Breast epithelium (tissue), 4 donors: ENCODE measurements at places on chromosomes 3 and 15. TPM values are rescaled to one million over a fixed set of nuclear protein-coding genes. Genes with fewer than 3 reads are reported as not detected.

GRCh38 chr3:161393803-161394202, 22.5 kb upstream of the SPTSSB start:
- H3K27me3 ChIP-seq = no peaks in the 10 kb centered on the region
- H3K36me3 ChIP-seq = no peaks in the 10 kb centered on the region
- DNase-seq = no peak
- no peak overlapping the region for H3K4me3 ChIP-seq
- H3K27ac ChIP-seq = no peak overlapping the region

- H3K4me1 ChIP-seq = no peaks in the 10 kb centered on the region
- H3K36me3 ChIP-seq = no peaks in the 10 kb centered on the region
- no peaks in the 10 kb centered on the region for H3K27me3 ChIP-seq
- no peak overlapping the region for H3K27ac ChIP-seq
Observed at GRCh38 chr3:145411605-145412004, 749.4 kb downstream of the PLOD2 start.

- H3K4me3 ChIP-seq = no peak overlapping the region
- H3K4me1 ChIP-seq = no peaks in the 10 kb centered on the region
- no peaks in the 10 kb centered on the region for H3K36me3 ChIP-seq
- H3K27ac ChIP-seq = no peak overlapping the region
- no peak for DNase-seq
Observed at GRCh38 chr15:79560384-79560783, 128.2 kb downstream of the MINAR1 start.

DNA sequence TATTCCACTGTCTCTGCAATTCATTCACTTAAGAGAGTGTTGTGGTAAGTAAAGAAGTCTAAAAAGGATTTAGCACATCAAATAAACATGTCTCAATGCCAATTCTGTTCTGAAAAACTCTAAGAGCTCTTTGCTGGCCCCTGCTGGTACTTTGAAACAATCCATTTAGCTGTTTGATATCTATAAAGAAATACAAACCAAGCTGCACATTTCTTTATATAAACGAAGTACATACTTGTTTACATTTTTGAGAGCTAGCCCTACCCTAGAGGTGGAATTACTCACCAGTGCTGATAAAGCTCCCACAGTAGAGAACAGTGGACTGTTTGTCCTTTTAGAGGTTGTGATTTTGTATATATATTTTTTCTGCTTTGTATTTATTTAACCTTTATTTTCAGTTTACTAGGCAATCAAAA, 75.5 kb downstream of the NEDD4 start:
- H3K36me3 ChIP-seq = no peaks in the 10 kb centered on the region
- H3K4me3 ChIP-seq = no peak overlapping the region
- H3K4me1 ChIP-seq = no peaks in the 10 kb centered on the region
- H3K27ac ChIP-seq = no peak overlapping the region
- DNase-seq = no peak

DNA sequence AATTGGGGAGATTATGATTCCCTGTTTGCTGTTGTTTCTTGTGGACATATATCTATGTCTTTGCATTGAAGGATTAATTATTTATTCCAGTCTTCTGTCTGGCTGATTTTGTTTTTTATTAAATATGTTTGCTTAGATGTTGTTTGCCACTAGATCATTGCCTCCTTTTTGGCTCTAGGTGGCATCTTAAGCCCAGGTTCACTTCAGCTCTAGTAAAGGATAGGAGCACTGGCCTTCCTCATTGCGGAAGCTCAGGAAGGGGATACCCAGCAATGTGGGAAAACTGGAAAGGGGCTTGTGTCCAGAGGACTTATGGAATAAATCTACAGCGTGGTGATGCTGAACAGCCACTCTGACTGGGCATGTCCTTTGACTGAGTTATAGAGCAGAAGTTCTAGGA, 821.6 kb downstream of the PDCD6IP start:
- DNase-seq = no peak
- no peaks in the 10 kb centered on the region for H3K27me3 ChIP-seq
- H3K4me3 ChIP-seq = no peak overlapping the region
- no peaks in the 10 kb centered on the region for H3K4me1 ChIP-seq
- peaks cover 8% of the 10 kb centered on the region for H3K36me3 ChIP-seq

GRCh38 chr3:117545484-117545883, 835.9 kb downstream of the TUSC7 start:
- no peak for DNase-seq
- no peaks in the 10 kb centered on the region for H3K36me3 ChIP-seq
- no peak overlapping the region for H3K4me3 ChIP-seq
- no peaks in the 10 kb centered on the region for H3K4me1 ChIP-seq

DNA sequence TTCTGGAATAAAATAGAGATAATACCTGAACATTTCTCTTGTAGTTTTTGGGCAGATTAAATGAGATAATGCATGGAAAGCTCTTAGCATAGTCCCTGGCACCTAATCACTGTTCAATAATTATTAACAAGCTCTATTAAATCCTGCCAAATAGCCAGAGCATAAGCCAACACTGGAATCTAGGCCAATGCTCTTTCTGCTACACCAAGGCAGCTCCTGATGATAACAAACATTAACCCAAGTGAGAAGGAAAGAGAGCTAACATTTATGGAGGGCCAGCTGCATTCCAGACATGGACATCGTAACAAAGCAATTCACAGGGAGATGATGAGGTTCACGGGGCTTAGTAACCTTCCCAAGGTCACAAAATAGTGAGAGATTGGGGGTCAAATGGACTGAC, 23.3 kb downstream of the LARP6 start:
- H3K27ac ChIP-seq = no peak overlapping the region
- no peaks in the 10 kb centered on the region for H3K36me3 ChIP-seq
- H3K4me3 ChIP-seq = no peak overlapping the region
- H3K4me1 ChIP-seq = no peaks in the 10 kb centered on the region

DNA sequence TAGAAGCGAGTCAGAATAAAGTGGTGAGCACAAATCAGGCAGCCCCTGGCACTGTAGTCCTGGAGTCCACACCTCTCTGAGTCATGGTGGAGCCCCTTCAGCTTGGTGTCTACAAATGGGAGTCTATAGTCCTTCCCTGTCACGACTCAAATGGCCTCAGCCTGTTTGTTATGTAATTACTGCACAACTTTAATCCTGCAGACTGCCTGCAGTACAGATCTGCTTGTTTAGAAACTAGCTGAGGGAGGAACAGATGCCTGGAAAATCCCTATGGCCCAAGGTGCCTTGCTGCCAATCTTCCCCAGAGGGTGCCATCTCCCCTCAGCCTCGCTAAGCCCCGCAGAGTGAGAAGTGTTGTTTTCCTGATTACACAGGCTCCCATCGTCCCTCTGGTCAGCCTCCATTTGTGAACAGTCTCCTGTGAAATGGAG, 3.9 kb upstream of the CXCR6 start:
- H3K27ac ChIP-seq = no peak overlapping the region
- no peaks in the 10 kb centered on the region for H3K36me3 ChIP-seq

DNA sequence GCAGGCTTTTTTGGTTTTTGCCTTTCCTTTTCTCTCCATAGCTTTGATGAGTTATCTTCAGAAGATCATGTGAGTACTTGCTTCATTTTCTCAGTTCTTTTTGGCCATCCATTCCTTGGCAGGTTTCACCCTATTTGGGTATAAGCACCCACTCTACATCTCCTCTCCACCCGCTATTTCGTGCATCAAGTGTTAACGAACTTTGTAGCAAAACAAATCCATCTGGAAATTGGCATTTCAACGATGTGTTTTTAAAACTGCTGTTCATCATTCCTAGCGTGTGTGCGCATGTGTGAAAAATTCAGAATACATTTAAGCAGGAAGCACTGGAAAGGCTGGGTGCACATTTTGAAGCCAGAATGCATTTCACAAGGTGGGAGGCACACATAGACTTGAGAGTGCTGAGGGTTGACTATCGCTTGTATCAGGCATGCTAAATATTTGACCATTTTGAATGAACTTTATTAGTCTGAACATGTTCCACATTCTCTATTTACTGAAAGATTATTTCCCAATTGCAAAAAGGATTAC, 89.7 kb upstream of the FHIT start:
- H3K4me1 ChIP-seq = no peaks in the 10 kb centered on the region
- H3K27me3 ChIP-seq = no peaks in the 10 kb centered on the region
- H3K36me3 ChIP-seq = no peaks in the 10 kb centered on the region
- no peak overlapping the region for H3K27ac ChIP-seq

DNA sequence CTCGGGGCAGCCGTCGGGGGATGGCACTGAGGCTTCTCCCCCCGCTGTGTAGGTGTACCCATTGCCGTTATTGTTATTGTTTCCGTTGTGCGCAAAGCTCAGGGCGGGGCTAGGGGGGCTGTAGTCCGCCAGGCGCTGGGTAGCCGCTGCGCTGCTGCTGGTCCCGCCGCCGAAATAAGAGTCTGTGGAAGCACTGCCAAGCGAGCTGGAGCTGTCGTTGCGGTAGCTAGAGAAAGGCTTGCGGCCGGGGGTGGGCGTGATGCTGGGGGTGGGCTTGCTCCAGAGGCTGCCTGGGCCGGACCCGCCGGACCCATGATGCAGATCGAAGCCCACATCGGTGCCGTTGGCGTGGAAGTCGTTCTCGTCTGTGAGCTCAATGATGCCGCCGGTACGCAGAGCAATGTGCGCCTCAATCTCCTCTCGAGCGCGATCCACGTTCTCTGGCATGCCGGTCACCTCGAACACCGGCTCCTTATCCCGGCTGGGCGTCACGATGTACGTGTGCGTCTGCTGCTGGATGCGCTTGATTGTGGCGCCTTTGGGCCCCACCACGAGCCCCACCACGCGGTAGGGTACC, 1.9 kb downstream of the MEX3B start:
- H3K36me3 ChIP-seq = no peaks in the 10 kb centered on the region
- no peaks in the 10 kb centered on the region for H3K4me1 ChIP-seq
- H3K27me3 ChIP-seq = no peaks in the 10 kb centered on the region

DNA sequence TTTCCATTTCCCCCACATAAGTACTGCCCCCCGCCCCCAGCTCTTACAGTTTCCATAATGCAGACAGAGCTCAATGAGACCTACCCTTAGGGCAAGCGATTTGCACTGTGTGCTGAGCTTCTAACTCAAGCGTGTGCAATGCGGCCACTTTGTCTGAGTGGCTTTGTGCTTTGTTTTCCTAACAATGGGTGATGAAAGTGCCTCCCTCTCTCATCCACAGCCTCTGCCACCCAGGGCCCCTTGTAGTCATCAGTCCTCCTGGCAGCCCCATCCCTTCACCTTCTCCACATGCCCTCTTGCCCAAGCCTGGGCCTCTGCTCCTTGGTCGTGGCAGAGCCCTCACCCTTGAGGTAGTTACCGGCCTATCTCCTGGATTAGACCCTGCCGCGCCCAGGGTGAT, 17.2 kb downstream of the DAPK2 start:
- no peaks in the 10 kb centered on the region for H3K27me3 ChIP-seq
- no peak for DNase-seq
- no peak overlapping the region for H3K4me3 ChIP-seq
- H3K36me3 ChIP-seq = no peaks in the 10 kb centered on the region

Gene TM4SF4
- 1.6 TPM for total RNA-seq

Gene SLC6A20
- total RNA-seq = 1.2 TPM

Gene FRMD4B
- 31.1 TPM for total RNA-seq

Gene TBL1XR1
- total RNA-seq = 111 TPM

Gene GPR87
- not detected for total RNA-seq

Gene DPPA2
- total RNA-seq = not detected
